GF-D8 (cell line): ENCODE measurements at places on chromosomes 7 and 10.

GRCh38 chr10:119100434-119101238 lies 3.3 kb upstream of the DENND10 start:
- no peak for DNase-seq

- DNase-seq = no peak
Observed at GRCh38 chr7:139623518-139623917, 100.0 kb downstream of the CLEC2L start.

GRCh38 chr7:15612205-15612604 lies 50.4 kb upstream of the AGMO start:
- no peak for DNase-seq

GRCh38 chr7:14398526-14398925 lies 409.1 kb upstream of the ETV1 start:
- DNase-seq = no peak

- no peak for DNase-seq
Observed at GRCh38 chr10:38741226-38741625, 647.1 kb downstream of the ZNF37A start.

DNA sequence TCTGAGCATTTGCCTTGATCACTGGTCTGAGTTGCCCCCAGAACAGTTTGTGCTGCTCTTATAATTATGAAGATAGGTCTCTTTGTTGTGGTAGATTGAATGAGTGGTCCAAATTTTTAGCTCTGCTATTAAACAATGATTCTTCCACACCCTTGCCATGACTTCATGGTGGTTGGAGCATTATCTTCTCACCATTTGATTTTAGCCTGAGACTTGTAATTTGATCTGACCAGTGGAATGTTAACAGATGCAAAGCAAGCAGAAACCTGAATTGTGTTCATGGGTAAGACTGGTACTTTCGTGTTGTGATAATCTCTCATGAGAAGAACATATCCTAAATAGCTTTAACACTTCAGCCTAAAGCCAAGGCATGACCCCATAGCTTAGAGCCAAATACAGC lies 139.1 kb downstream of the TFPI2 start:
- no peak for DNase-seq

- no peak for DNase-seq
Observed at GRCh38 chr7:106279425-106280197, 5.2 kb downstream of the NAMPT start.

GRCh38 chr10:127441350-127442219 lies 107.5 kb upstream of the NPS start:
- DNase-seq = no peak
